ENCODE measurements at places on chromosomes 2 and 18.
A peak's percentile ranks its signal among the peaks of the same experiment; 100 is the strongest.

DNA sequence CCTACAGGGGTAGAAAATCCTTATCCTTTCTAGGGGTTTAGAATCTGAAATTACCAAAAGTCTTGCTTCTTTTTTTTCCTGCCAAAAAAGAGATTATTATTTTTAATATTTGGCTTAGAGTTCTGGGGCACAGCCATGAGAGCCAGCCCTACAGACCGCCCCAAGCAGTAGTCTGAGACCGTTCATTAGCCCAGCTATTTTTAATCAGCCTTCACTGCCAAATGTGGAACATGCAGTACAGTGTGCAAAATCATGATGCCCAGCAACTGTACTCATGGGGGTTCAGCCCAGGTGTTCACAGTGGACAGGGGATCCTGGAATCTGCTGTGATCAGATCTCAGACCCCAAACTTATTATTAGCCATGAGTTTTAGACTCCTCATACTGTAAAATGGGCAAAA, 60.4 kb downstream of the GRB14 start:
- DNase-seq: no peak

- DNase-seq: no peak
These were observed 129.9 kb downstream of the SPTBN1 start for GRCh38 chr2:54586062-54586461.

DNA sequence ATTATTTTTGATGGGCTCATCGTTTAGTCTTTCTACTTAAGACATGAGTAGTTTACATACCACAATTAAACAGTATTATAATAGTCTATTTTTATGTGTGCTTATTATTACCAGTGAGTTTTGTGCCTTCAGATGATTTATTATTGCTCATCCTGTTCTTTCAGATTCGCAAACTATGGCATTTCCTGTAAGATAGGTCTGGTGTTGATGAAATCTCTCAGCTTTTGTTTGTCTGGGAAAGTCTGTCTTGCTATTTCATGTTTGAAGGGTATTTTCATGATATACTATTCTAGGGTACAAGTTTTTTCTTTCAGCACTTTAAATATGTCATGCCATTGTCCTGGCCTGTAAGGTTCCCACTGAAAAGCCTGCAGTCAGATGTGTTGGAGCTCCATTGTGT, 101.3 kb downstream of the DNAH7 start:
- no peak for DNase-seq

- no peak for DNase-seq
These were observed 5.3 kb upstream of the SFXN5 start for GRCh38 chr2:73076701-73077423.

GRCh38 chr2:165874445-165875039, 79.0 kb downstream of the TTC21B start:
- DNase-seq: peak; percentile 3

GRCh38 chr2:149192427-149192826, 138.0 kb upstream of the LYPD6 start:
- no peak for DNase-seq

- DNase-seq: no peak
These were observed 515.4 kb upstream of the RAB6C start for GRCh38 chr2:129464036-129464435.

- DNase-seq: peak; percentile 9
These were observed 142.8 kb downstream of the NDUFA10 start for GRCh38 chr2:239882331-239882732.

GRCh38 chr18:71370095-71370494, 1081.2 kb downstream of the SOCS6 start:
- no peak for DNase-seq

- DNase-seq: no peak
These were observed 731.3 kb upstream of the RAB6C start for GRCh38 chr2:129248198-129248597.

- no peak for DNase-seq
These were observed 223.8 kb downstream of the TTC32 start for GRCh38 chr2:19677825-19678518.

DNA sequence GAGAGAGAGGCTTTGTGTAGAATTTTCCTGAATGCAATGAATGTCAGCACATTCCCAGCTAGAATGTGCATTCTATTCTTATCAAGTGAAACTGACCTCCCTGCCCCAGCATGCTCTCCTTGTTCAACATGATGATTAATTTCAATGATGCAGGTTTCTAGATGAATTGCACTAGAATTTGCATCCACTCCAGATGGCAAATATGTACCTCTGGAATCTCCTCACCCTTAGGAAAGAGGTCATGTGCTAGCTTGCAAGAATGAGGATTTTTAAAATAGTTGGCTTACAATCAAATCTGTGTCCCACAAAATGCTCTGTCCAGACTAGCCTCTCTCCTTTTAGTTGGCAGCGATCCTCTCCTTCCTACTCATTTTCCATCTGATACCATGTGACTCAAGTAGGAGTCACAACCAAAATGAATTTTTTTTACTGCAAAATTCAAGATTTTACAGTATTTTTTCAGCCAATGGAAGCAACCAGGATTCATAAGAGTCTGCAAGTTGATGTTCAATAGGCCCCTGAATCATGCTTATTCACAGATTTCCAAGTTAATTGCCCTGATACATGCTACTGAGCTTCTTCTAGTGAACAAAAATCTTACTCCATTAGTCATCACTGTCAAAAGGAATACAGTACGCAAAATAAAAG, 21.0 kb upstream of the STAT4 start:
- DNase-seq: no peak

DNA sequence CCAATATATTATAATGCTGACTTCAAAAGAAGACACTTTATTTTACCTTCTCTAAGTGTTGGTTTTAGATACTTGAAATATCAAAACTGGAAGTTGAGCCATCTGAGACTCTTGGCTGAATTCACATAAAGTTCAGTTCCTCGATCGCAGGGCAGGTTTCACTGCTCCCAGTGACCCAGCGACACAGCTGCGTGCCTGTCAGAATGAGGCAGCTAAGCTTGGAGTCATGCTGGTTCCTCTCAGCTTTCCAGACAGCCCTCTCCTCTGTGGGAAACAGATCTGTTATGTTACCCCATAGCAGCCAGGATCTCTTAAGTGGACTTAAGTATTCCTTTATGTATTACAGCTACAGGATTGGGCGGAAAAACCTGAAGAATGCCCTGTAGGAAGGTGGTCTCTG, 142.8 kb upstream of the ALPP start:
- DNase-seq: no peak

DNA sequence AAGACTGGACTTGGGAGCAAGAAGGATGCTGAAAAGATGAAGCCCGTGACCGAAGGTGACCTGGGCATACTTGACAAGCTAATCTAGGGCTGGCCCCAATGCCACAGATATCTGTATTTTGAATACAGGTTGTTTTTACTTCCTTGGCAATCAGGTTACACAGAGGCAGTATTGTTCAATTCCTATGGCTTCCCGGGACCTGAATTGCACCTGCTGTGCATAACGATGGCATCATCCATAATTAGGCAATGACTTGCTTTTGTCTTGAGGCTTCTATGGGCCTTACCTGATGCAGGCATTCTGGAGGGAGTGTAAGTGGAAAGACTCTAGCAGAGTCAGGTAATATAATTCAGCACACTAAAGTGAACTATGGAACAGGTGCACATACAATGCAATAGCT, 60.6 kb upstream of the CUL3 start:
- no peak for DNase-seq

- DNase-seq: no peak
These were observed 371.7 kb upstream of the RND3 start for GRCh38 chr2:150859162-150859561.

DNA sequence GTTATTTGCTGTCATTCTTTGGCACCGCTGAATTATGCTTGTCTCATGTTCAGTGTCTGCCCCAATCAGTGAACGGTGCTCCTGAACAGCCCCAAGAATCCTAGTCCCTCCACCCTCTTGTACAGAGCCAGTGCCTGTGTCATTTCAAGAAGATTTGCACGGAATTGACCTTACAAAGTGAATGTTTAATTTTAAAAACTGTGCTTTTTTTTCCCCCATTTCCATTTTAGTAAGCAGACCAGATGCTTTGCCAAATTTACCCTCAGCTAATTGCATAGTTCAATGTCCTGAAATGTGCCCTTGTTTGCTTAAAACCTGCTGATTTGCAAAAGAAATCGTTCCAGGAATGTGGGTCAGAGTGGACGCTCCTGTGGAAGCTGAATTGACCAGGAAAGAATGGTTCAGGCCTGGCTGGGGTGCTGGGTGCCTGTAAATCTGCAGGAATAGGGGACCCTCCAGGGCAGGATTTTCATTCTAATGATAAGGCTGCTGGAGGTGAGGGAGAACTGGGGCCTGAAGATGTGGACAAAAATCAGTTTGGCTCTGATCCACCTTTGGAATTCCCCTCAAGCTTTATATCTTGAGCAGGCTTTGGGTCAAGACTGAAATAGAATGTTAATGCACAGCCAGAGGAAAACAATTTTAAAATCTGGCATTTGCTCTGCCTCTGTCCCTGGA, 20.1 kb downstream of the TMEM17 start:
- DNase-seq: no peak

DNA sequence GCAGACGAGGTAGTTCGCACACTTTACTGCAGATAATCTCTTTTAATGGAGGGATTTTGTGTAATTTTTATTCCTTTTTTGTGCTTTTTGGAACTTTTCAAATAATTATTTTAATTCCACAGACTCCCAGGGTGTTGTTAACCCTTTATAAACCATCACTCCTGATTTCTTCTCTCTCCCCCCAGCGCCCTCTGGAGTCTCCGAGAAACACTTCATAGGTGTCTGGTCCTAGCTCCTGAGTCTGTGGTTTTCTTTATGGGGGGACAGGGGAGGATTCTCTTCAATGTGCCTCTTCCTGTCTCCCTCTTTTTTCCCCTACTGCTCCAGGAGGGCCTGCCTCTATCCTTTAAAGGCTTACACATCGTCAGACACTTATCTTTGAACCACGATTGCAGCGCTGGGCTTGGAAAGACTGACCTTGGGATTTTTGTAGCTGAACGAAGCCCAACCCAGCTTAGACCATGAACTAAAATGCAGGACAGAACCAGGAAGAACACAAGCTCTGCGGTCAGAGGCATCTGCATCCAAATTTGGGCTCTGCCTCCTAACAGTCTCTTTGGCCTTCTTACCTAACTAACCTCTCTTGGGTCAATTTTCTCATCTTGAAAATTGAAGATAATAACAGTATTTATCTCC, 7.1 kb upstream of the PKDCC start:
- no peak for DNase-seq

- DNase-seq: no peak
These were observed 2.2 kb upstream of the TMBIM1 start for GRCh38 chr2:218294430-218295022.

- DNase-seq: no peak
These were observed 19.4 kb downstream of the CTIF start for GRCh38 chr18:48558248-48558647.

GRCh38 chr18:78228974-78229373, 750.6 kb upstream of the SALL3 start:
- no peak for DNase-seq

GRCh38 chr2:227908266-227909054, 37.0 kb downstream of the DAW1 start:
- DNase-seq: no peak

- DNase-seq: no peak
These were observed 36.2 kb downstream of the ATOH8 start for GRCh38 chr2:85790032-85790431.

GRCh38 chr18:32548688-32549087, 78.0 kb upstream of the GAREM1 start:
- no peak for DNase-seq

- no peak for DNase-seq
These were observed 24.8 kb downstream of the MRPL35 start for GRCh38 chr2:86223927-86224560.

GRCh38 chr18:44609181-44609941, 71.3 kb upstream of the SETBP1 start:
- DNase-seq: no peak

DNA sequence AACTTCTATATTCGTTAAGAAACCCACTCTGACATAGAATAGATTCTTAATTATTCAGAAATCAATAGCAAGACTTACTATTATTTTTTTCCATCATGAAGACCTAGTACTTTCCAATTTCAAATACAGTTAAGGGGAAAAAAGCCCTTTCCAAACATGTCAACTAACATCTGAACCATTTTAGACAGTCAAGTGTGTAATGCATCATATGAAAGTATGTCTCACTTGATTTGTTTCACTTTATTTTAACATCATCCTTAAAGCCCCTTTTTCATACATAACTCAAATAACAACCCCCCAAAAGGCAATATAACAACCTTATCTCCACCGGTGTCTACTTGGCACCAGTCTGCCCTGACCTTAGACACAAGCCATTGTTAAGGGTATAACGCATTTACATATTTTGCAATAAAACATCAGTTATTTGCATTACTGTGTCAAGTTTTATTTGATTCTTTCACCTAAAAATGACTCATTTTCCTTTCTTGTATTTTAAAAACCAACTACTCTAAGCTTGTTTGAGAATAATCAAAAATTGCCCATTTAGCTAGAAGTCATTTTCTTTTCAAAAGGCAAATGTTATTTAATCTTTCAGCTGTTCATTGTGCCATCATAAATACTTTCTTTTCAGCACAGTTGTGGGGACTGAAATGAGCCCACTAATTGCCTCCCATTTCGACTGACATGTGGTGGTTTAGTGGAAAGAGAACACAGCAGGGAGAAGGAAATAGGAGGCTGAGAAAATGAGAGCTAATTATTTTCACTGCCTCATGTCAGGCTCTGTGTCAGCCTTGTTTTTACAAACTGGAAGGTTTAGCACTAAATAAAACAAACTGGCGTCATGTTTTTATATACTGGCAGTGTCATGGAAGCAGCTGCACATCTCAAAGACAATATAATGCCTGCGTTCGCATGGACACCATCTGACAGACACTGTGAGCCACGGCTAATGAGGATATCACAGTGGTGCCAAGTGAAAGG, 104.7 kb upstream of the CDCA7 start:
- DNase-seq: no peak

- DNase-seq: no peak
These were observed 368.1 kb upstream of the NETO1 start for GRCh38 chr18:73235921-73236320.

GRCh38 chr2:10245661-10246060, 57.0 kb upstream of the HPCAL1 start:
- DNase-seq: no peak

- no peak for DNase-seq
These were observed 117.5 kb downstream of the TMEM163 start for GRCh38 chr2:134601264-134601663.

GRCh38 chr18:62464266-62464665, 58.6 kb upstream of the ZCCHC2 start:
- DNase-seq: no peak

DNA sequence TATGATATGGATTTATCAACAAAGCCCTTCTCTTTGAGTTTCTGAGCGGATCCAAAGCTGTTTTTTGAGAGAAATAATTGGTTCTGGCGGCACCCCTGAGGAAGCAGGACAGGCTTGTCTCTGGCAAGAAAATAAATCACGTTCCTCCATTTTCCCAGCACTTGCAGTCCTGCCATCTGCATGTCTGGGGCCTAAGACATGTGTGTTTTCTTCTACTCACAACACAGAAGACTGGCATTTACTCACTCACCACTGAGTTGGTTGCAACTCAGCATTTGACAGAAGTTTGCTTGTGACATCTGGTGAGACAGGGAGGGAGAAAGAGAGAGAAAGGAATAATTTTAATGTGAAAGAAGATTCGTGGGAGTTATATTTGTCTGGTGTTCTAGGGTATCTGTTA, 37.0 kb upstream of the YES1 start:
- DNase-seq: no peak

- DNase-seq: no peak
These were observed 385.4 kb downstream of the SOX11 start for GRCh38 chr2:6077585-6077984.

- DNase-seq: peak; percentile 45
These were observed 25.5 kb downstream of the B4GALT6 start for GRCh38 chr18:31658670-31659575.

- DNase-seq: no peak
These were observed 2.5 kb upstream of the ADNP2 start for GRCh38 chr18:80106482-80107051.

GRCh38 chr18:13940326-13940725, 25.0 kb upstream of the MC2R start:
- no peak for DNase-seq
